AML-193 (cell line): ENCODE measurements at places on chromosomes 3 and 15.

DNA sequence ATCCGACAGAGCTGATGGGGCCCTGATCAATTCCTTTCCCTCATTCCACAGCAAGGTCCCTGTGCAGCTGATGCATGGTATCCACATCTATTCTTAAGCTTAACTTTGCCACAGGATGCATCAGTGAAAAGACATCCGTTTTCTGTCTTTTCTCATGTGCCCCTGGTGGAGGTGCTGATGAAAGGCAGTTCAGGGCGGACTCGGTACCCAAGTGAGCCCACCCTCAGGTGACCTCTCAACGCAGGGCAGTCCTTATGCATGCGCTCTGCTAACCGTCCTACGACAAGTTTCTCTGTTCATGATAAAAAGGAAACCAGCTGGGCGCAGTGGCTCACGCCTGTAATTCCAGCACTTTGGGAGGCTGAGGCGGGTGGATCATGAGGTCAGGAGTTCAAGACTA is 251.4 kb downstream of the ADAMTS17 start:
- no peak for DNase-seq

GRCh38 chr15:68725736-68726135 is 95.0 kb downstream of the ANP32A start:
- no peak for DNase-seq

GRCh38 chr15:31111091-31111647 is 9.6 kb upstream of the TRPM1 start:
- no peak for DNase-seq

GRCh38 chr3:44342176-44342790 is 3.7 kb downstream of the TCAIM start:
- DNase-seq: no peak

GRCh38 chr15:100115066-100115710 is 226.6 kb downstream of the ADAMTS17 start:
- no peak for DNase-seq

DNA sequence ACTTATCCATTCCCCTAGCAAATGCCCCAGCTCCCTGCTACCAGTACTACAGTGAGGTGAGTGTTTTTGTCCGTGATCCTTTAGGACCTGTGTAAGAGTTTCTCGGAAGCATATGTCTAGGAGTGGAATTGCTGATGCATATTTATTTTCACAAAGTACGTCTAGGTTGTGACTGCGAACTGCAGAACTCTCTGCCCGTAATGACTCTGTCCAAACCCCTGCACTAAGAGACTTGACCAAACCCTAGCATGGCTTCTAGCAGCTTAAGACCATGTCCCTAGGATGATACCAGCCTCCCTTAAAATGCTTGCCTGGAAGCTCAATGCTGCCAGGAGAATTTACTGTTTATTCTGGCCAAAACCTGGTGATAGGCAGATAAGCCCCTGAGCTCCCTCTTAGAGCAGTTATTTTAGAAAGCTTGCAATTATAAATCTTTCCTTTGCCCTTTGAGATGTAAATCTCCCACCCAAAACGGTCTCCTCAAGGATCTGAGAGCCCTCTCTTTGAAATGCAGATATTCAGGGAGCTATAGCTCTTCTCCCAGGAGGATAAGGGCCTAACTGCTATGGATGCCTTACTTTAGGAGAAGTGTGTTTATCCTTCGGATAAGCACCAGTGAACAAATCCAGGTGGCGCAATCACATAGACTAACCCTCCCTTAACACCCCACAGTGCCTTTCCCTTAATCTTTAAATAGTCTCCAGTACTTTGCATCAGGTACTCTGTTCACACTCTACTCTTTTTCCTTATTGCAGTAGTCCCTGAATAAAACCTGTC is 14.7 kb upstream of the CA12 start:
- DNase-seq: no peak

DNA sequence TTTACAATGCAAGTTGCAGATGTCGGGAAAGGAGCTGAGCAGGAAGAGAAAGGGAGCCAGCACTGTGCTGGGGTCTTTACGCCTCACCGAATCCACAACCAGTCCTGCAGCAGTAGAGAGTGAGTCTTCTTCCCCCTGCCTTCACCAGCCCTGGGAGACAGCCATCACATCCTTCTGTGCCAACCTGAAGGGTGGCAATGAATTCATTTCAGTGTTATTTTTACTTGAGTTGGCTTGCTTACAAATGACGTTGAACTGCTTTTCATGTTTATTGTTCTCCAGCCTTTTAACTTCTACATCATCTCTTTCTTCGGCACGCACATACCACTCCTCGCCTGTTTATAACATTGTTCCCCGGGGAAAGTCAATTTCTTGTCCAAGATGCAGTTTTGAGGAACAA is 77.1 kb downstream of the TRIM42 start:
- DNase-seq: no peak

- peak; percentile 11 for DNase-seq
Observed at GRCh38 chr15:93631958-93632618, 543.1 kb upstream of the RGMA start.

- no peak for DNase-seq
Observed at GRCh38 chr3:16390581-16390980, 122.9 kb downstream of the RFTN1 start.

- DNase-seq: no peak
Observed at GRCh38 chr3:38459499-38460048, 5.9 kb downstream of the ACVR2B start.

GRCh38 chr15:83077491-83078230 is 10.6 kb upstream of the BTBD1 start:
- DNase-seq: no peak

- peak; percentile 98 for DNase-seq
Observed at GRCh38 chr15:72195101-72195511, 2.5 kb downstream of the GRAMD2A start.

DNA sequence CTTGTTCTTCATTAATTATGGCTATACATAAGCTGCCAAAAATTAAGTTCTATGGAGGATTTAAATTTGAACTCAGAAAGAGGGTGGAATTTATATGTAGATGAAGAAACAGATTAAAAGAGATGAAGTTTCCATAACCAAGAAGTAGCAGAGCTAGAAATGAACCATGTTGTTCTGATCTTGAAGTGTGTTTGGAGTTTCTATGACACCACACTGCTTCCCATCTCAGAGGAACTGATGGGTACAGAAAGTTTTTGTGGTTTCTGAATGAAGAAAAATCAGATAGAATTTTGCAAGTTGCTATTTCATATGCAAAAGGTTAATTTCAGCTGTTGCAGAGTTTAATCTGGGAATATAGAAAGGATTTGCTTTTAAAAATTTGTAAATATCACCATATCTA is 710.3 kb downstream of the PDCD6IP start:
- no peak for DNase-seq

DNA sequence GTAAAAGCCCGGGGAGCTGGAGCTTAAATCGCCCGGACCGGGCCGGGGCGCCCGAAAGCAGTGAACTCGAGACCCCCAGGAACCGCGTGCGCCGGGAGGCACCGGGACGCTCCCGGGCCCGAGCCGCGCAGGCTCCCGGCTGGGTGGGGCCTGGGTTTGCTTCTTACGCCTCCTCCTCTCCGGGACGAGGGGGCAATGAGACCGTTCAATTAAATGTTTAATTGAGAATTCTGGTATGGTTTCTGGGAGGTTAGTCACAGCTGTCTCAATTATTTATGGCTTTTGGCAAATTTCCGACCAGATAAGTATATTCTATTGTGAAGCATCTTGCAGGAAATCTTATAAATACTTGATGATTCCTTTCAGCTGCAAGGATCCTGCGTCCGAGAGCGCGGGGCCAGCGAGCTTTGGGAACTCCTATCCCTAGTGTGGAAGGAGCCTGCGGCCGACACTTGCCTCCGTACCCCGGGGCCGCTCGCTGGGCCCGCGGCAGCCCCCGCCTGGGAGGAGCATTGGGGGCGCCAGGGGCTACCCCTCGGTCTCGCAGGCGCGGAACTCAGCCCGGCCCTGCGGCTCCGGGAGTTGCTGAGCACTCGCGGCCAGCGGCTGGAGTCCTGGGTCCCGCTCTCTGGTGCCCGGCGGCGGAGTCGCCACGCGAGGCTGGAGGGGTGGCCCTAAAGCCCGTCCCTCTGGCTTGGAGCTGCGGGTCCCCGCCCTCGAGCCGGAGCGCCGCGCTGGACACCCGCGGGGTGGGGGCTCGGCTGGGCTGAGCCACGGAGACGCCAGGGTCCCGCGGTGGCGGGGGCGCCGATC is 10.3 kb downstream of the ISL2 start:
- no peak for DNase-seq

GRCh38 chr3:3281024-3281423 is 101.5 kb upstream of the CRBN start:
- DNase-seq: no peak

DNA sequence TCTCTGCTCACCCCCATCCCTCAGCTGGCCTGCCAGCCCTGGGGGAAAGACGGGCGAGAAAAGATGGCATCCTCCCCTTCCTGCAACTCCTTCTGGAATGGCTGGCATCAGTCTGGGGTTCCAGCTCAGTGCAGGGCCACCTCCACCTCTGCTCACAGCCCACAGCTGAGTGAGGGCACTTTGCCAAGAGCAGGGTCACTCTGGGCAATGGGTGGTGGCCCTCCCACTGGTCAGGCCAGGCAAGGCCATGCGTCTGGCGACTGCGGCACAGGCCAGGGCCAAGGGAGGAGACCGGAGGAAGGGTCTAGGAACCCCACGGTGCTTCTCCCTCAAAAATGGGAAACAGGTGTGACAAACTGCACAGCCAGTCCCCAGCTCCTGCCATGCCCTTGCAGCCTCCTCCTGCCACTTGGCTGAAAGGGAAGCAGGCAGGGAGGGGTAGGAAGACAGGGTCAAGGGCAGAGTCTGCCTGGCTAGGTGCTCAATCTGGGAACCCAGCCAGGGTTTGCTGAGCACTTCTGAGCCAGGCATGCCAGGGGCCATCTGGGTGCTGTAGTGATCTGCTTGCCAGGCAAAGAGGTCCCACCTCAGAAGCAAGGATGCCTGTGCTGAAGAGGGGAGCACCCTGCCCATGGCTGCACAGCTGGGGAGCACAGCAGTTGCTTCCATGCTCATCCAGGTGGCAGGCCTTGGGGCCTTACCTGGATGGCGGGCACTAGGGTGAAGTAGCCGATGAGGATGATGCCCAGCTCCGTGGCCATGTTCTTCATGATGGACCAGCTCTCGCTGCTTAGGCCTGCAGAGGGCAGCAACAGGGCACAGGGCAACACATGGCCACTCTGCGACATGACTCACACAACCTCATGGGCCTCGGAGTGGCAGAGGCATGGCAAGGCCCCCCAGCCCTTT is 41.2 kb downstream of the PTPN23 start:
- peak; percentile 48 for DNase-seq

GRCh38 chr3:125394406-125394805 is 19.3 kb upstream of the ZNF148 start:
- DNase-seq: no peak

DNA sequence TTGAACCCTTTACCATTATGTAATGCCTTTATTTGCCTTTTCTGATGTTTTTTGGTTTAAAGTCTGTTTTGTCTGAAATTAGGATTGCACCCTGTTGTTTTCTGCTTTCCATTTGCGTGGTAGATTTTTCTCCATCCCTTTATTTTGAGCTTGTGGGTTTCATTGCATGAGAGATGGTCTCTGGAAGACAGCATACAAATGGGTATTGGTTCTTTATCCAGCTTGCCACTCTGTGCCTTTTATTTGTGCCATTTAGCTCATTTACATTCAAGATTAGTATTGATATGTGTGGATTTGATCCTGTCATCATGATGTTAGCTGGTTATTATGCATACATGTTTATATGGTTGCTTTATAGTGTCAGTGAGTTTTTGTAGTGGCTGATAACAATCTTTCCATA is 318.7 kb upstream of the PPP2R3A start:
- no peak for DNase-seq

GRCh38 chr15:40941068-40941527 is 12.0 kb downstream of the DLL4 start:
- no peak for DNase-seq

- DNase-seq: no peak
Observed at GRCh38 chr15:78507831-78508160, 419 bp downstream of the HYKK start.

DNA sequence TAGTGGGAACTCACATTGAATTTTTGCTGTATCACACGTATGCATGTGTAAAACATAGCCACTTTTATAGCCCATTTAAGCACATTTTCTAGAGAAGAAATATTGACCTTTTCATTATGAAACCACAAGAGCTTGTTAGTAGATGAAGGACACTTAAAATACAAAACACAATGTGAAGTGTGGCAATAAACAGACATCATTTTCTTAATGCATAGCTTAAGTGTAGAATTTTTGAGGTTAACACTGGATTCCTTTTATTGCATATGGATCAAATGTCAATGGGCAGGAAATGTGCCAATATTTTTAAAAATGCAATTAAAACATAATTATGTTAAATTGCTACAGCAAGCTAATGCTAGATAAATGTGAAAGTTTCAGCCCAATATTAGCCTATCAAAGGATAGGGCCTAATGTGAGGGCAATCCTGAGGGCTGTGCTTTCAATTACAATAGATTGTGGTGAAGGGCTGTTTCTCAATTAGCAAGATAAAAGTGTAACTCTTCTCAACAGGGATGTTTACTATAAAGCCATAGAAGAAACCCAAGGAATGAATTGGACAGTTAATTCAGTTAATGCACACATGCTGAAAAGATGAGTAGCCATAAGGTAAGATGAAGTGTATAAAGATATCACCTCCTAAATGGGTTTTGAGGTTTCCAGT is 489.0 kb upstream of the CDIN1 start:
- no peak for DNase-seq

- no peak for DNase-seq
Observed at GRCh38 chr3:99607151-99607550, 31.2 kb upstream of the COL8A1 start.

DNA sequence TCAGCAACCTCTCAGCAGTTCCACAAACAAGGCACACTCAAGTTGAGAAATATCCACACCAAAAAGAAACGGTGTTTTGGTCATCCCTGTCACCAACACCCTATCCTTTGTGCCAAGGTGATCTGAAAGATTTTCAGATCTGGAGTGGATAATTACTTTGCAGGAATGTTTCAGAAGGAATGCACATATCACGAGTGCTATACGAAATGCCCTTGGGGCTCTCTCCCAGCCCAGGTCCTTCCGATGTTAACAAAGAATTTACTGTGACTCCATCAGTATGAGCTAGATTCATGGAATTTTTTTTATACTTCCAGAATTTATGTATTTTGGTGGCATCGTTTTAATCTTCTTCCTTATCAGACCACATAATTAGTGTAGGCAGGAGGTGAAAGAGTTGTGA is 105.0 kb downstream of the GRM7 start:
- DNase-seq: no peak

- no peak for DNase-seq
Observed at GRCh38 chr15:99305761-99306505, 54.7 kb downstream of the LRRC28 start.

GRCh38 chr3:32685543-32686185 is 676 bp downstream of the CNOT10 start:
- peak; percentile 30 for DNase-seq

- DNase-seq: no peak
Observed at GRCh38 chr15:84829428-84829827, 12.3 kb downstream of the ALPK3 start.

DNA sequence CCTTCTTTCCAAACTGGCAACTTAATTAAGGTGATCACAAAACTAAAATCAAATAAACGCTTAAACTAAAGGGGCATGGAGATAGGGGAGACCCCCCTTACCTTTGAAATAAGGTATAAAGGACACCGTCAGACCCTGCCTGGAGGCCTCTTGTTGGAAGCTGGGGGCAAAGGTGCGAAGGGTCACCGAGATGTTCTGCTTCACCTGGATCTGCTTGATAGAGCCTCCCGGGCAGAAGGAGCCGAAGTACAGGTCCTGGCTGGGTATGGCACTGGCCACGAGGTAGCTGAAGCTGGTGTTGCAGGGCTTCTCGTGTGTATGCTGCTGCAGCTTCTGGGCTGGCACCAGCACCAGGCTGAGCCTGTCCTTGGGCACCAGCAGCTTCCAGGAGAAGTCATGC is 53.0 kb downstream of the CDCP1 start:
- DNase-seq: no peak

- DNase-seq: peak; percentile 97
Observed at GRCh38 chr3:122383771-122384697, at the start of gene FAM162A. Gene FAM162A (plus strand): TSS chr3:122384182. CDS start chr3:122384266, 84 bp downstream.
